ENCODE measurements at places on chromosomes 16 and 17.

DNA sequence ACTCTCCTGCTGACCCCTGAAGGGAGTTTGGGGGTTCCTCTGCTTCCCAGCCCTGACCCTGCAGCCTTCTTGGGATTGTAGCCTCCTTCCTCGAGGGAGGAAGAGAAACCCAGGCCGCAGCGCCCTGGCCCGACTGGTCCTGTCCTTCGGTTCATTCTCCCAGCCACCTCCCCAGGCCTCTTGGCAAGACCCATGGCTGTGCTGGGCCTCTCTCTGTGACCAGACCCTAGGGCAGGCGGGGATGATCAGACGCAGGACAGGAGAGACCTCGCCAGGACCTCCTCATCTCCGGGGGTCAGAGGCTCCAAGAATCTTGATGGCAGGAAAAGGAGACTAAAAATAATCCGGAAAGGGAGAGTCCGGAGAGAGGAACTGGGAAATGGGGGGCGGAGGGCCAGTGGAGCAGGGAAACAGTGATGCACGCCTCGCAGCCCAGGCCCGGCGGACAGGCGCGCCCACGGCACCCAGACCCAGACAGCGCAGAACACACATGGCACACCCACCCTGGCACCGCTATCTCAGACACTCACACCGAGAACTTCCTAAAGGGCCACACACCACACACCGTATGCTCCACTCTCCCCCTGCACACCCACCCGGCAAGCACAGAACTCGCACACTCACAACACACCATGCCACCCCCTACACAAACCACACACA is 1.2 kb downstream of the ARHGEF15 start:
- DNase-seq, result no peak

- no peak for DNase-seq
Measured at GRCh38 chr16:4697848-4698291, 4.5 kb downstream of the NUDT16L1 start.

DNA sequence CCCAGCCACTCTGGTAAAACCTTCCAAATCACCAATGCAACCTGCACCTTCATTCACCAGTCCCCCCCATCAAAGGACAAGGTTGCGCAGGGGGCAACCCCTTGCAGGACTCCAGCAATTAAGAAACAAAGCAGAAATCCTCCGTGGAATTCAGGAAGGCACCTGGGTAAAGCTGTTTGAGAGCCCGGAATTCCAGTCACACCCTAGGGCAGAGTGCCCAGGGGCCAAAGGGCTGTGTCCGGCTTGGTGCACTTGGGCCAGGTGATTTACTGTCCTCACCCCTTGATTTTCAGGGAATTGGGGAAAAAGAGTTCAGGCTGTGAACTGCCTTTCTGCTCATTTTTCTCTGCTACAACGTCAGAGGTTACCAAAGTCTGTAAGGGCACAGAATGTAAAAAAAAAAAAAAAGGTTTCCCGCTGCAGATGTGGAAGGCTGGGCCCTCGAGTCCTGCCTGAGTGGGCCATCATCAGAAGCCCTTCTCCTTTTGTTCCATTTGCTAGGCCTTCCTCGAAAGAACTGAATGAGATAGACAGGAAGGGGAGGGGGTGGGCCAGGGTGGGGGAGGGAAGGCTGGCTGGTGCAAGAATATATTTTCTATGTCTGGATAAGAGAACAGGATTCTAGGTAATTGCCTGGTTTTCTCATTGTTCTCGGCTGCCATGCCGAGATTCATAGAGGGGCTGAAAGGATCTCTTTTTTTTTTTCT is 266.5 kb upstream of the PSMD7 start:
- DNase-seq, result no peak

GRCh38 chr16:4273858-4274311 is 1.1 kb upstream of the TFAP4 start:
- DNase-seq, result peak; percentile 32

DNA sequence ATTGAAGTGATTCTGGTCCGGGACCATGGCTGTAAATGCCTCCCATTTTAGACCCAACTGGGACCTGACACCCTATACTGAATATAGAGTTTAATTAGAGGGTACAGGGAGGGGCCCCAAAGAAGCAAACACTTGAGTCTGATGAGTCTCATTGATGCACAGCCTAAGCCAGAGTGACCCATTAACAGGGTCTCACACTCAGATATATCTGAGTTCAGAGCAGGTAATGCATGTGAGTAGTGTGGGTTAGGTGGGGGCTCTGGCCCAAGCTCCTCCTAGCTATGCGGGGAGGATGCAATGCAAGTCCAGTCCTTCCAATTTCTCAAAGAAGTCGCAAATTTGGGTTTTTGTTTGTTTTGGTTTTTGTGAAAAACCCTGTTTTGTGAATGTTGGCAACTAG is 17.1 kb upstream of the MARCHF10 start:
- no peak for DNase-seq

GRCh38 chr17:8015957-8016631 is 13.7 kb downstream of the GUCY2D start:
- DNase-seq, result no peak

DNA sequence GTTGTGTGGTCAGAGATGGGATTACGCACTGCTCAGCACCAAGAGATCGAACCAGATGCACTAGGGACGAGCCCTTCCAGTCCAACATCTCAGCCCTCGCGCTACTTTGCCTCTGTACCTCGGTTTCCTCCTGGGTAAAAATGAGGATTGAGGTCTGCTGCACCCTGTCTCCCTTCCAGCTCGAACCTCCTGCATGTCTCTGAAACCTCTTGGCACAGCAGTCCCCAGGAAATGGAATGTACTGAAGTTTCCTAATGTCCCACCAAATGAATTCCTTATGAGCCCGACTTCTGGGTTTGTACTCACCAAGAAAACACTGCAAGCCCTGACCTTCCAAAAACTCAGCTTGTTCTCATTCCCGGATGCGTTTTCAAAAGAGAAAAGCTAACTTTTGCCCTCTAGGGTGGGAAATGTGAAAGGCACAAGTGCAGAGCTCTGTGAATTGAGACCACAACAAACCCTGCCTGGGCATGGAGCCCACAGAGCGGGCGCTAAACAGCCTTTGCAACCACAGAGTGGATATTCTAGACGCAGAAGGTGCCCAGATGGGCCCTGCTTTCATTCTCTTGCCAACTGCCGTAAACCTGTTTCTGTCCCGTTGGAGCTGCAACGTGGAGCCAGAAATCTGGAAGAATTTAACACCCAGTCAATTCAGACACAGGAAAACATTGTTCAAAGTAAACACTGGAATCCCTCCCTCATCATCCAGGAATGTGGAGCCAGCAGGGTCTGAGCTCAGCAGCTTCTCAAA is 10.3 kb downstream of the CDRT4 start:
- DNase-seq, result no peak

- DNase-seq, result no peak
Measured at GRCh38 chr16:7613518-7613917, 280.9 kb downstream of the RBFOX1 start.

DNA sequence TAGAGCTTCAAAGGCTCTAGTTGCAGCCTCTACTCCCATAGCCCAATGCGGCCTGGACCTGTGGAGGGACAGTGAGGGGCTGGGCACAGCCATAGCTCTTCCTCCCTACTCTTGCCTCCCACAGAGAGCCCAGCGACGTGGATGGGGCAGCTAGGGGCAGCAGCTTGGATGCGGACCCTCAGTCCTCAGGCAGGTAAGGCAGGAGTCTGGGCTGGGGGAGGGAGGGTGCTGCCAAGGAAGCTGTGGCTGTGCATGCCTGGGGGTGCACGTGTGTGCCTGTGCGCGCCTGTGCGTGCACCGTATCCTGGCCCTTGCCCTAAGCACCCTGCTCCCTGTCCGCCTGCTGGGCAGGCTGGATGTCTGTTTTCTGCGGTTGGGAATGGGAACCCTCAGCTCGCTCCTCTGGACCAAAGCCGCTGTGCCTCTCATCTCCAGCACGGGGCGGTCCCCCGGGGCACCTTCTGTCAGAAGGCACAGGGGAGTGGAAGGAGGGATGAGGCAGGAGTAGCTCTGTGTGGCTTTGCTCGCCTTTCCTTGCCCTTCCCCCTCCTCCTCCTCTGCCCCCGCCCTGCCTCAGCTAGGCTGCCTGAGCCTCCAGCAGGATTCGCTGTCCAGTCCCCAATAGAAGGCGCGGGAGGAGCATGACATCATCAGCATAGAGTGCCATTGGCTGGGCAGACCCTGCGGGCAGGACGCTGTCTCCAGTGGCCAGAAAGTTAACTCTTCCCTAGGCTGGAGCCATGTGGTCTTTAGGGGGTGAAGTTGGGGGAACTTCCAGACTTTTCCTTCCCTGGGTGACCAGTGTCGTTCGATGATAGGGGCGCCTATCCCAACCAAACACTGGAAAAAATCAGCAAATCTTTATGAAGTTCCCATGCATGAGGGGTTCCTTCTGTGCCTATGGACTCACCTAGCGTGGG is 797 bp downstream of the PRCD start:
- DNase-seq, result no peak

DNA sequence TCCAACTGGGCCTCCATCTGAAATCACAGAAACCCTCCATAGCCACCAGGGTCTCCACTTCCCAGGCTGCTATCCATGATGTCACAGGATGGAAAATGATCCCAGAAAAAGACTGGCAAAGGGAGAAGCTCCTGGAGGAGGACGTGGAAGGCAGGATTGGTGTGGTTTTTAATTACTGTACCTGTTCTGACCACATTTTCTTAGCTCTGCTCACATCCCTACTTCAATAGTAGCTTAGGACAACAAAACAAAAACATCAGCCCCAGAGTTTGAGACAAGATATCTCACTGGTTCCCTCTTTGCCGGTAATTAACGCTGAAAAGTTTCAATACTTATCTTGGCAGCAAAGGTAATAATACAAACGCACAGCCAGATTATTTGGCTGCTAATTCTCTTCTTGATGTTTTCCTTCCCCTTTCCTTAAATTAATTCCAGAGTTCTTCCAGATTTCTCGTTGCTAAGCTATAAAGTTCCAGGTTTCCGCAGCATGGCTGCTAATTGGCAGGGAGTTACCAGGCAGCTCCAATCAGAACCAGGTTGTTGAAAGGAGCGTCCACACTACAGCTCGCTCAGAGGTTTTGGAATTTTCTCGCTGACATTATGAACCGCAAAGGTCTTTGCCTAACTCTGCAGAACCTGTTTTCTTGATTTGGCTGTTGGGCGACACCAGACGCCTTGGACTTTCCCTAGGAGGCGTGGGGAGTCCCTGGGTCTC is 263.4 kb downstream of the MRTFB start:
- DNase-seq, result no peak

GRCh38 chr17:841313-841712 is 59.2 kb downstream of the MRM3 start:
- no peak for DNase-seq

DNA sequence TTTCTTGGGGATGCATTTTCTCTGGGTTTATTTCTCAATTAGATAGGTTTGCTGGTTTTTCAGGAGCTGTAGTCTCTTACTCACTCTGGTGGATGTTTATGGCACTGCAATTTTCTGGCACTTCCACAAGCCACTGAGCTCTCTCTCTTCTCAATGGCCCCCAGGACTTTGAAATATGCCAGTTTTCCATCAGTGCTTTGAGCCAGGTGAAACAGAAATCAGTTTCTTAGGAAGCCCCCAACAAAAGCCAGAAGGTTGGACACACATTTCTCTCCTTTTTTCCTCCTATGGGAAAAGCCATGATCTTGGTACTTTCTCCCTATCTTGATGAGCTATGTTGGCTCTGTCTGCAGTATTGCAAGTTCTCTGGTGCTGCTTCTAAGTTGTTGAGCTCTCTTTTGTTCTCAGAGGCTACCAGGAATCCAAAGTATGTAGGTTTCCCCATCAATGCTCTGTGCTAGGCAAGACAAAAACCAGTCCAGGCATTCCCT is 90.7 kb upstream of the SMIM36 start:
- DNase-seq, result no peak

DNA sequence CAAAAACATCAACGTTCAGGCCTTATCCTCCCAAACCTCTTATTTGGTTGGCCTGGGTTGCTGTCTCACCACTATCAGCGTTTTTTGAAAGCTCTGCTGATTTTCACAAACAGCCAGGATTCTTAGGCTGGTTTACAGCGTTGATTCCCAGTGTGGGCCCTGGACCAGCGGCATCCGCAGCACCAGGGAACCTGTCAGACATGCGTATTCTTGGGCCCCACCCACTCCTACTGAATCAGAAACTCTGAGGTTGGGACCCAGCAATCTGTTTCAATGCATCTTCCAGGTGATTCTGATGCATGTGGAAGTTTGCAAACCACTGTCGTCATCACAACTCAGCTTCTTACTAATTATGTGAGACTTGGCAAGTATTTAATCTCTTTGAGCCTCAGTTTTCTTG is 58.5 kb downstream of the RGS9 start:
- no peak for DNase-seq

GRCh38 chr17:40347319-40348135 is 17.0 kb downstream of the GJD3 start:
- DNase-seq, result no peak

GRCh38 chr17:41058741-41059140 is 1.2 kb downstream of the KRTAP2-3 start:
- DNase-seq, result no peak

- DNase-seq, result no peak
Measured at GRCh38 chr16:8855051-8855786, 13.6 kb downstream of the CARHSP1 start.

GRCh38 chr17:31530391-31530985 is 139.0 kb downstream of the RAB11FIP4 start:
- DNase-seq, result no peak

DNA sequence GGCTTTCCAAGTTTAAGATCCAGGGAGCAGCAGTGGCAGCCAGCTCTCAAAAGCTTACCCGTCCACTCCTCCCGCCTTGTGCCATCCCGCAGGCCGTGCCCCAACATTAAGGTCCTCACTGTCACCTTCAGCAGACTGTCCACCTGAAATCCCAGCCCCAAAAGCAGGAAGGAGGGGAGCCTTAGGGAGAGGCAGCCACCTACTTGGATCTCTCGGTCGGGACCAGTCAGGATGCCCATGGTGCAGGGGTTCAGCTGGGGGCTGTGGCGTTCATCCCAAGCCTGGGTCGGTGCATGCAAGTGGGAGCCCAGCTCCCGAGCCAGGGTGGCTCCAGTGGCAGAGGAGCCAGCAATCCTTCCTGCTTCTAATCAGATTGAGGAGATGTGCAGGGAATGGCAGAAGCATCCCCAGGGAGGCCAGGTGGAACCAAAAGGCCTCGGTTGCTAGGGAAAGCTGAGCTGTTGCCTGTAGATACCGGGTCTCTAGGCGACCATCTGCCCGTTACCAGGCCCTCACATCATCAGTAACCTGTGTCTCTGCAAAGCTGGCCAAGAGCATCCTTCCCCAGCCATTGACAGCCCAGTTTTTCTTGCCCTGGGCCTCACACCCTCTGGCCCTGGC is 24.6 kb downstream of the CNGB1 start:
- no peak for DNase-seq

GRCh38 chr17:31488982-31489294 is 97.5 kb downstream of the RAB11FIP4 start:
- DNase-seq, result no peak

- DNase-seq, result peak; percentile 24
Measured at GRCh38 chr16:525520-526180, 1.9 kb upstream of the CAPN15 start.

- peak; percentile 3 for DNase-seq
Measured at GRCh38 chr17:72618001-72618509, 474.4 kb downstream of the SLC39A11 start.

GRCh38 chr17:72399608-72400487 is 279.0 kb downstream of the SOX9 start:
- DNase-seq, result no peak

GRCh38 chr17:38900978-38901656 is 24.3 kb upstream of the LASP1NB start:
- DNase-seq, result peak; percentile 33

GRCh38 chr16:54510685-54511221 is 224.2 kb upstream of the IRX3 start:
- DNase-seq, result no peak

- no peak for DNase-seq
Measured at GRCh38 chr16:71389330-71389729, 30.8 kb downstream of the CALB2 start.
